ENCODE measurements at places on chromosomes 11 and 22.

GRCh38 chr11:115393950-115394349 lies 110.3 kb downstream of the CADM1 start:
- no peak for DNase-seq

DNA sequence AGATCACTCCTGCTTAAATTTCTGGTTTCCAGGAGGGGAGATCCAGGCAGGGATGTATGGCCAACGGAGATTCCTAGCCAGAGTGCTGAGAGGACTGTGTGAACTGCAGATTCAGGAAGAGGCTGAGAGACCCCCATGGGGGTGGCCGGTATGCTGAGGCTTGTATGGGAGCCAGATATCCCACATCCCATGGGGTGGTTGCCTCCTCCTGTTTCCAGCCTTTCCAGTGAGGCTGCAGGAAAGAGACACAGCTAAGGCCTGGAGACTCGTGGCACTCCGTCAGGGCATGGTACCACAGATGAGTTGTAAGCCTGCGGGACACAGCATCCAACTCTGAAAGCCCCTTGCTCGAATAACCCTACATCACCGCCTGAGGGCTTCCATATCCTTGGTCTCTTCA lies 1.4 kb upstream of the MYOD1 start:
- no peak for DNase-seq

DNA sequence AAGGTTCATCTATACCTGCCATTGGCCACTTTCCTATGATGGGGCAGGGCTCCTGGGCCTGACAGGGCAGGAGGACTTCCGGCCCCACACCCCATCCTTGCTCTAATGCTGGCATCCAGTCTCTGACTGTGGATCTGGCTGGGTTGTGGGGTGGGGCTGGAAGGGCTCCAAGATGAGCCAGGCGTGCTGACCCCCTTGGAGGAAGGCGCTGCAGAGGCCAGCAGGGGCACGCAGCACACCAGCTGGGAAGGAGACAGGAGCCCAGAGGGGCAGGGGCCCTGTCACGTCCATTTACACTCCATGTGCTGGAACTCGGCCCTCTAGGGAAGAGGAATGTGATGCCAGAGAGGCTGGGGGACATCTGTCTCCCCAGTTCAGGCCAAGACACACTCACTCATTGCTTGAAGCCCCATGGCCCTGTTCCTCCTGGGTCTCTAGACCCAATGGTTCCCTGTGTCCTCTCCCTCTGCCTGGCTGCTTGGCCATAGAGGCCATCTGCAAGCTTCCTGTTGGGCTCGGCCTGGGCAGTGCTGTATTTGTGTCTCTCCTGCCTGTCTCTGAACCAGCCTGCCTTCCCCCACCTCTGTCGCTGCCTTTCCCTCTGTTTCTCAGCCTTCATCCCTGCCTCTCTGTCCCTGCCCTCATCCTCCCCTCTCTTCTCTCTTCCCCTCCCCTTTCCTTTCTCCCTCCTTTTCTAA lies 67.5 kb upstream of the NECTIN1 start:
- DNase-seq, result no peak

GRCh38 chr11:119505071-119505470 lies 82.1 kb upstream of the THY1 start:
- DNase-seq, result no peak

GRCh38 chr11:113773092-113773415 lies 438 bp downstream of the ZW10 start:
- DNase-seq, result no peak

- DNase-seq, result no peak
These were observed 1318.9 kb downstream of the LRRC4C start for GRCh38 chr11:40140560-40140959.

- DNase-seq, result no peak
These were observed 76.9 kb downstream of the DKK3 start for GRCh38 chr11:11931461-11932055.

DNA sequence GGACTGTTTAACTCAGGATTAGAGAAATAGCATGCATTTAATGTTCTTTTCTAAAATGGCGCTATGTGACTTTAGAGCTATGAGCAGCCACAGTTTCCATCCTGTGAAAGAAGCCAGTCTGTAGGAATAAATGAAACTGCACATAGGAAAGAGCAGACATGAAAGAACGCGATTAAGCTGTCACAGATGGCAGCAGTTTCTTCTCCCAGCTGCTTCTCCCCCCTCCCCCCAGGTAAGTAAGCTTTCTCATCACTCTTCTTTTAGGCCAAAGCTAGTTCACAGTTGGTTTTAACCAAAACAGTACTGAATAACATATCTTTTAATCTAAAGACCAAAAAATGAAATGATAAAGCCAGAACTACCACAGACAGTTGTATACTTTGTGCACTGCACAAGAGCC lies 266.4 kb downstream of the KCNA4 start:
- DNase-seq, result no peak

GRCh38 chr11:81211050-81211449 lies 1522.6 kb downstream of the FAM181B start:
- no peak for DNase-seq

DNA sequence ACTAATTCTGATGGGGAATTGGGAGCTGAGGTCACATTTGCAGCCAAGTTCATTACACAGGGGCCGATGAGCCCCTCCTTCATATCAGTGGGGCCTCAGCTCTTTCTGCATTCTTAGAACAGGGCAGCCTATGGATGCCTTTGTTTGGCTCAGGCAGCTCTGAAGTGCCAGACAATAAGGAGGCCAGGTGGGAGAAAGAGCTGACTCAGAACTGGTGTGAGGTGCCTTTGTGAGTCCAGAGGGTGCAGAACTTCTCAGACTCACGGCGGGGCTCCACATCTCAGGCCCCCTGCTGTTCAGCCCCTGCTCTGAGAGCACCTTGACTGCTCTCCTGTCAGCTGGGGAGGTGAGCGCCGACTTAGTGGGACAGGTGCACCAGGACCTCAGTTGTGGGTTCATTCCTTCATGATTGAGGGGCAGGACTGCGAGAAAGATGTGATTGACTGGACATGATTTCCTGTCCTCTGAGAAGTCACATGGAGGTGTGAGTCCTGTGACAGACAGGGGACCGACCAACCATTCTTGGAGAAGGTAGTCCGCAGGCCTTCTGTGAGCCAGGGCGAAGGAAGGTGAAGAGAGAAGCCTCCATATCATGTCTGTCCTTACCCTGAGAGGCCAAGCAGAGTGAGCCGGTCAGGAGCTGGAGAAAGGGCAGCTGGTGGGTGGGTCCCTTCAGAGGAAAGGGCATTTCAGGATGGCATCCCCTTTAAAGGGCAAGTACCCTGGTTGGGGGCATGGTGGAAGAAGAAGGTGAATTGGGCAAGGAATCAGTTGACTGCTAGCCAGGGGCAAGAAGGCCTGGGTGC lies 245.0 kb upstream of the TBCEL start:
- DNase-seq, result no peak

GRCh38 chr11:99522467-99523173 lies 501.9 kb downstream of the CNTN5 start:
- DNase-seq, result no peak

DNA sequence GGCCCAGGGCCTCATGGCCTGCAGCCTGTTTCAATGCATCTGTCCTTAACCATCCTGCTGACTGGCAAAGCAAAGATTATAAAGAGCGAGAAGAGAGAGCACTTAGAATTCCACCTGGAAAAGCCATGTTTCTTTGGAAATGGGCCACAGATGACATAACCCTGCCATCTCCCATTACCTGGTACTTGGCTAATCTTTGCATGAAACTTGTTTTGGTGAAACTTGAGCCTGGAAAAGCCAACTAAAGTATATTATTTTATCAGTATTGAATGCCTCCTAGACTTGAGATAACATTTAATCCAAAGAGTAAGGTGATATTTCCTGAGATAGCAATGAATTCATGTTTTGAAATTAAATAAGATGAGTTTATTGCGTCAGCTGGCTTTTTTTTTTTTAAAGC lies 72.6 kb downstream of the NAV2 start:
- DNase-seq, result no peak

DNA sequence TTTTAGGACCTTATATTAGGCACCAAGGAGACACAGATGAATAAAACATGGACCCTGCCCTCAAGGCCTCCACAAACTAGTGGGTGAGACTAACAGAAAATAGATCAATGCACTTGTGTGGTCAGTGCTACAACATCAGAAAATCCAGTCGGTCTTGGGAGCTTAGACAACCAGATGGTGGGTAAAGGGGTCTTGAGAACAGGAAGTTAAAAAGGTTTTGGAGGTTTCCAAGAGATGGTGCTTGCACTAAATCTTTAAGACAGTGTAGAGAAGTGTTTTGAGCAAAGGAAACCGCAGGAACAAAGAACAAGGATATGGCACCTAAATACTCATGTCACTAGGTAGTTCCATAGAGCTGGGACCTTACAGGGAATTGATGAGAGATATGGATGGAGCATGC lies 56.2 kb downstream of the GALNT18 start:
- no peak for DNase-seq

GRCh38 chr22:32583074-32583682 lies 108.6 kb downstream of the FBXO7 start:
- no peak for DNase-seq

GRCh38 chr11:44950031-44950624 lies 555 bp downstream of the TP53I11 start:
- no peak for DNase-seq
